ENCODE measurements at places on chromosomes 2 and 18.

GRCh38 chr18:50051288-50051687, 143.7 kb downstream of the MYO5B start:
- no peaks in the 10 kb centered on the region for H3K27me3 ChIP-seq
- peaks cover 2% of the 10 kb centered on the region for H3K4me1 ChIP-seq
- H3K27ac ChIP-seq = no peak overlapping the region
- H3K4me3 ChIP-seq = no peak overlapping the region
- no peak for DNase-seq

DNA sequence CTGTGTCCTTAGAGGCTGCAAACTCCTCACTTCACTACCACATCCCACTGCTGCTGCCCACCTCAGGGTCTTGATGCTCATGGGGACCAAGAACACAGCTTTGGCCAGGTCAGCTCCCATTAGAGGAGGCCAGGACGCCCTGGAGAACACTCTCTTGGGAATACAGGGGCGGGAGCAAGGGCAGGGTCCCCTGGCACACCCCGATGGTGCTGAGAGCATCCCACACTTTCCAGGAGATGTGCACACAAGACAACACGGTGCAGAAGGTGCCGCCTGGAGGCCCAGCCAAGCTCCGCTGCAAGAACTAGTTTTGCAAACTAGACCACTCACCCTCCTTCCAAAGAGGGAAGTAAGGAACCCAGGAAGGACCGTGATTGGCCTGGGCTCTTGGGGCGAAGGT, 304.4 kb upstream of the SALL3 start:
- H3K36me3 ChIP-seq = no peaks in the 10 kb centered on the region
- DNase-seq = no peak
- H3K4me3 ChIP-seq = no peak overlapping the region
- no peaks in the 10 kb centered on the region for H3K4me1 ChIP-seq

- no peak for DNase-seq
- peaks cover 6% of the 10 kb centered on the region for H3K36me3 ChIP-seq
- no peak overlapping the region for H3K4me3 ChIP-seq
- no peaks in the 10 kb centered on the region for H3K27me3 ChIP-seq
- no peak overlapping the region for H3K27ac ChIP-seq
- H3K4me1 ChIP-seq = peaks cover 2% of the 10 kb centered on the region
Observed at GRCh38 chr2:39524756-39525635, 87.9 kb upstream of the MAP4K3 start.

DNA sequence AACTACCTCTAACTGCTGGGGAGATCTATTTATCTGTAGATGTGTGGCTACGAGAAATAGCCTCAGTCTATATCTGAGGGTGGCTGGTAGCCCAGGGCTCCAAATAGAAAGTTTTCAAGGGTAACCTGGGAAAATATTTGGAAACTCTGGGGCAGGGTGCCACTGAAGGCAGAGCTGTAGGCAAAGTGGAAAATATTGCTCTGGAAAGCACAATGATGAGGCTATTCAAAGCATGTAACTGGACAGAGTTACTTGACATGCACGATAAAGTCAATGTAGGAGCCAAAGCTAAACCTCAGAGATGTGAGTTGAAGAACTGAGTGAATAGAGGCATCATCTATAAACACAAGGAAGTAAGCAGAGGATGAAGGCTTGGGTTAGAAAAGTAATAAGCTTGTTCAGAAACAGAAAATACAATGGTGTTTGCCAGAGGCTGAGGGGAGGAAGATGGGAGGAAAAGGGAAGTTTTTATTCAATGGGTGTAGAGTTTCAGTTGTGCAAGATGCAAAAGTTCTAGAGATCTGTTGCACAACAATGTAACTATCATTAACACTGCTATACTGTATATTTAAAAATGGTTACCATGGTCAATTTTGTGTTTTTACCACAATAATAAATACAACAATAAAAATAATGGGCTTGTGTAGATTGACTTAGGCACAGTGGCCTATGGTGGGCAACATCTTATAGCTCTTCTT, 171.6 kb downstream of the MBD2 start:
- H3K27ac ChIP-seq = no peak overlapping the region
- no peaks in the 10 kb centered on the region for H3K27me3 ChIP-seq
- DNase-seq = no peak

GRCh38 chr2:11366326-11366741, 21.9 kb upstream of the ROCK2 start:
- no peak overlapping the region for H3K27ac ChIP-seq
- H3K36me3 ChIP-seq = no peaks in the 10 kb centered on the region
- no peak overlapping the region for H3K4me3 ChIP-seq
- H3K27me3 ChIP-seq = no peaks in the 10 kb centered on the region
- H3K4me1 ChIP-seq = peaks cover 48% of the 10 kb centered on the region
- no peak for DNase-seq

DNA sequence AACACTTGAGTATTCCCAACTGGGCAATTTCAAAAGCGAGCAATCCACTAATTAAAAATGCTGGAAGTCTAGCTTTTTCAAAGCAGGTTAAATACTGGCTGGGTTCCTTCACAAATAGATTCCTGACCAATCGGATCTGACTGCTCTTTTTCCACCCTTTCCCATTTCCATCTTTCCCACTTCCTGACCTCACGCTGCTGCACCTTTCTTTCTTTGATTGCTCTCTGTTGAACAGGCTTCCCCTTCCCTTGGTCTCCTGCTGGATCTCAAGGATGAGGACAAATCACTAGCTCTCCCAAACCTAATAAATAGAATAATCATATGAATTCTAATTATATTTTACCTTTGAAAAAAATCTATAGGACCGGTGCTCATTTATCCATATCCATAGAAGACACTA, 121.2 kb downstream of the TCF4 start:
- H3K36me3 ChIP-seq = no peaks in the 10 kb centered on the region
- H3K4me3 ChIP-seq = no peak overlapping the region
- H3K27ac ChIP-seq = no peak overlapping the region
- H3K4me1 ChIP-seq = no peaks in the 10 kb centered on the region
- no peaks in the 10 kb centered on the region for H3K27me3 ChIP-seq
